ENCODE measurements at places on chromosomes 2 and 18.
A peak's percentile ranks its signal among the peaks of the same experiment; 100 is the strongest.

GRCh38 chr2:210713122-210713521 is 156.7 kb downstream of the CPS1 start:
- ATAC-seq: no peak

- ATAC-seq: no peak
Measured at GRCh38 chr2:192983173-192983572, 788.4 kb upstream of the TMEFF2 start.

GRCh38 chr2:143482771-143483170 is 353.6 kb downstream of the ARHGAP15 start:
- ATAC-seq: no peak

DNA sequence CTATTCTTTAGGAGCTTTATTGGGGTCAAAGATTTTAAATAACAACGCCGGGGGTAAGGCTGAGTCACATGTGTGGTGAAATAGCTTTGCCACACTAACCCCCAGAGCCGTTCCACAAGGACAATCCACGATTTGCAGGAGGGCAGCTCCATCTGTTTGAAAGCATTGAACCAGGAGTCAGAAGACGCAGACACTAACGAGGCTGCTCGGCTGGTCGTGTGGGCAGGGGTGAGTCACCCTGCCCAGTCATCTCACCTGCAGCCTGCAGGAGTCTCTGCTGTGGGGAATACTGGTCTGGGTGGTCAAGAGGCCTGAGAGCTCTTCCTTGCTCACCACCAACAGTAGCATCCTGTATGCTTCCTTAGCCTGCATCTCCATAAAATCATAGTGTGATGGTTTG is 149.2 kb upstream of the NCK2 start:
- ATAC-seq: no peak

- ATAC-seq: no peak
Measured at GRCh38 chr2:26621469-26622199, 19.5 kb downstream of the CIB4 start.

DNA sequence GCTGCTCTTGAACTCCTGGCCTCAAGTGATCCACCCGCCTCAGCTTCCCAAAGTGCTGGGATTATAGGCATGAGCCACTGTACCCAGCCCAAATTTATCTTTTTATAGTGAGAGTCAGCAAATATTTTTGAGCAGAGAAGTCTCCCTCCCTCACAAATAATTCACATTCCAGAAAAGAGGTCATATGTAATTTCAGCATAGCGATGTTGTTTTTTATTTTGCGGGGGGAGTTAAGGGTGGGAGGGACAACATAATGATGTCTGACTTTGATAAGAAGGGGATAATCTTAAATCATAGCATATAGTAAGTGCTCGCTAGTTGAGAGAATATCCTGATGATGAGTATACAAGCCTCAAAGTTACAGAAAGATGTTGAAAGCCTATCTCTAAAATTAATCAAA is 1090.2 kb upstream of the ACVR2A start:
- ATAC-seq: no peak

DNA sequence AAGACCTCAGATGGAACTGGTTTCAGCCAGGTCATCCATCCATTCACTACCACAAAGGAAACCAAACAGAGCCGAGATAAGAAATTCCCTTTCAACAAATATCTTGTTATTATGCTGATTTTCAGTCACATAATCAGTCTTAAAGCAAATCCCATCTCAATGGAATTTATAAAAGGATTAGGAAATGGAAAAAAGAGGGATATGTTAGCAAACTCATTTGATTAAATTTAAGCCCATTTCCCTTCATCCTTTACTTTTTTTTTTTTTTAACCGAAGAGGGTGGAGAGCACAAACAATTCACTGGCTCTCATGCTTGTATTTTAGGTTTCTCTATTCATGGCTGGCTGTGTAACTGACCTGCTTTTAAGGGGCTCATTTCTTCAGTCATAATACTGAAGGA is 109.0 kb upstream of the GATA6 start:
- ATAC-seq: no peak

GRCh38 chr2:166917415-166917814 is 29.1 kb downstream of the XIRP2 start:
- no peak for ATAC-seq

GRCh38 chr2:98172951-98173350 is 86.0 kb downstream of the VWA3B start:
- ATAC-seq: no peak

GRCh38 chr18:32303400-32303799 is 113.6 kb downstream of the MEP1B start:
- no peak for ATAC-seq

GRCh38 chr2:69097148-69097610 is 84.2 kb downstream of the ANTXR1 start:
- ATAC-seq: no peak

DNA sequence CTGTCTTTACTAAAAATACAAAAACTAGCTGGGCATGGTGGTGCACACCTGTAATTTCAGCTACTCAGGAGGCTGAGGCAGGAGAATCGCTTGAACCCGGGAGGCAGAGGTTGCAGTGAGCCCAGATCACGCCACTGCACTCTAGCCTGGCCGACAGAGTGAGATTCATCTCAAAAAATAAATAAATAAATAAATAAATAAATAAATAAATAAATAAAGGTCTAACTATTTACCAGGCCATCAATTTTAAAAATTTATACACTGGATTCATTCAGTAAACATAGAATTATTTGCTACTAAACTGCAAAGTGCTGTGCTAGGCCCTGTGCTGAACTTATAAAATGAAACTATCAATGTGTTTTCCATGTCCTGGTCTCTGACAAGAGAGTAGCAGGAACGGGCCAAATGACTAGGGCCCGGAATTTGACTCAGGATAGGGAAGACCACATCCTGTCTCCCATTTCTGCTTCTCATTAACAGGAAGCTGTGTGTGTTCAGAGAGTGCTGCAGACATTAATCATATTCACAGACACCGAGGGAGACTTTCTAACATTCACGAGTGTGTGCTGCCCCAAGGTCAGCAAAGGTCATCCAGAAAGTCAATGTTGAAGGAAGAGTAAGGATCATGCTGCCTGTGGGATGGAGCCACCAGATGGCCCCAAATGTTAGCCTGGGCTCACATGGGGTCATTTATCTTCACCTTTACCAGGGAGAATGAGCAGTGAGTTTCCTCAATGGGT is 95.8 kb downstream of the SPP2 start:
- ATAC-seq: no peak

DNA sequence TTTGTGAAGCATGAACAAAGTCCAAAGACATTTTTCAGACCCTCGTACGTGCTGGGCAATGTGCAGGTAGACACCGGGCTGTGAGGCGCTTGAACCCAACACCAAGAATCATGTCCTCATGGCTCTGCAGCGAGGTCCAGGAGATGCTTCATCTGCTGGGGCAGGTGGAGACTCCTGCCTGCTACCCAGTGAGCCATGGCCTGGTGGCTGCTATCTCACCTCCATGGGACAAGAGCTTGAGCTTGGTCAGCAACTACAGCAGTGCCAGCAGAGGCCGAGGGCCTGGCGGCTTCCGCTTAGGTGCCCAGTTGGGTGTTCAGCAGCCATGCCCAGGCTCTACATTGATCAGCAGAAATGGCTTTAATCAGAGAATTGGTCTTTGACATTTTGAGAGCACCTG is 281.0 kb upstream of the HS6ST1 start:
- no peak for ATAC-seq

GRCh38 chr2:54657664-54658083 is 65.8 kb upstream of the EML6 start:
- ATAC-seq: peak; percentile 64

DNA sequence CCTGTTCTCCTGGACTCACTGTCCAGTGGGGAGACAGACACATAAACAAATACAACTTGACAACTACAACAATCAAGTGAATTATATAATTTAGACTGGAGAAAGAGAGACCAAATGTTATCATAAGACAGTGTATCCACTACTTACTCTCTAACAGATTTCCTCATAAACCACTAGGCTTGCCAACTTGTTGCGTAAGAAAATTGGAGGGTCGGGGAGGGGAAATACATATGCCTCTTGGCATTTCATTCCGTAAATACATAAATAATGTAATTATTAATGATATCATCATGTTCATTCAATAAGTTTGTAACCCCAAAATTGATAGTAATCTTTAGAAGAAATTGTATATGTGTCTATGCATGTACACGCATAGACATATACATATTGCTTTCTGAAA is 14.9 kb downstream of the RAB6D start:
- ATAC-seq: no peak

- no peak for ATAC-seq
Measured at GRCh38 chr2:41990688-41991087, 57.1 kb upstream of the PKDCC start.

GRCh38 chr2:30272761-30273573 is 41.6 kb downstream of the LBH start:
- peak; percentile 31 for ATAC-seq

DNA sequence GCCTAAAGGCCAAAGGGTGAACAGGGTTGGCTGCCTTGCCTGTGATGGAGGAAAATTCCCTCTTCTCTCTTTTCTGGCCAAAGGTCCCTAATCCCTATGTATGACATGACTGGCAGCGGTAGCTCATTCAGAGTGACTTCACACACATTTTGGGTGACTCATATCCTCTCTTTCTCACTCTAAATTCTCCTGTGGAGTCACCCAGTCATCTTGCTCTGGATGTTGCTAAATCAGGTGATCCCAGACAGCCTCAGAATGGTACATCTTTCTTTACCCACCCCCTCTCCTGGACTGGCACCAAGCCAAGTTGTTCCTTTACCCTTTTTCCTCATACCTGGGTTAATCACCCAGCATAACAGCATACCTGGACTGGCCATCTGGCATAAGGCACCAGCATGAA is 77.2 kb downstream of the NEURL3 start:
- no peak for ATAC-seq

GRCh38 chr18:78781601-78781960 is 198.0 kb upstream of the SALL3 start:
- ATAC-seq: no peak

- no peak for ATAC-seq
Measured at GRCh38 chr2:33042265-33042664, 95.5 kb downstream of the LTBP1 start.

GRCh38 chr18:79384151-79384807 is 11.5 kb upstream of the NFATC1 start:
- ATAC-seq: no peak

DNA sequence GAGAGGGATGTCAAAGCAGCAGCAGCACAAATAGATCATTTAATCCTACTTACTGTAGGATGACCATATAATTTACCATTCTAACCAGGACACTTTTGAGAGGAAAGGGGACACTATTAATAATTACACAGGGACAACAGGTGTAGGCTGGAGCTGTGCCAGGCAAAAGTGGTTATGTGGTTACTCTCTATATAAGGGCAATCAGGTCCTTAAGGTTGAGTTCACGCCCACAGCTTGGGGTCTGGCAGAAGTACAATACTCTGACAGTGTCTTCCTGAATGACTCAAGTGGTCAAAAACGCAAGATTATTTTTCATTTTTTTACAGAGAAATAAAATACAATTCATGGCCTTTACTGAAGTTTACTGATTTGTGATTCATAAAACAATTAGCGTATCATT is 2.8 kb downstream of the PREPL start:
- ATAC-seq: no peak

DNA sequence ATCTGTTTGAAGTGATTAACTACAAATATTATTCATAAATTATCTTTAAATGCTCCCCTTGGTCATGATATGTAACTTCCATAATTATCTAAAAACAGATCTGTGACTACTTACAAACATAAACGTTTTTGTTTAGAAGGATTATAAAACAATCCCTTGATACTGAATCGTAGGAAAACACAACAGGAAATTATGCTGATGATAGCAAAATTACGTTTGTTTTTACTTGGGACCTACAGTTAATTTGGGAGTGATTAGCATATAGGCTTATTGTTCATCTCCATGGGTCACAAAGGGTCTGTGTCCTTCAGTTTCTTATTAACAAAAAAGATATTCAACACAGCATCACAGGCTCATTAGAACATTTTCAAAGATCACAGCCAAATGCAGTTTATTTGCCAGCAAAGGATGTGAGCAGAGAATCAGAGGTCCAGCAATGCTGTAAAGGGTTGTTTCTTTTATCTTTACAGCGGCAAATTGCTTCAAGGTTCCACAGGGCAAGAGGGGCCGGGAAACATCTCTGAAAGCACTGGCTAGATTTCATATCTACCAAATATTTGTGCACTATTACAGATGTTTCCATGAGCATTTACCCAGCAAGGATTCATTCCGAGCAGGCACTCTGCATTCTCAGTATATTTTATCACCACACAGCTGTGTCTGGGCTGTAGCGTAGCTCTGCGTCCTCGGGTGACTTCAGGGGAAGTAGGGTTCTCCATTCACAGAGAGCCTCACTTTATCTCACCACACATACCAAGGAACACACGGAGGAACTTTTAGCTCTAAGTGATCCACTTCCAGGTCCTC is 4.1 kb downstream of the CCDC195 start:
- ATAC-seq: no peak

DNA sequence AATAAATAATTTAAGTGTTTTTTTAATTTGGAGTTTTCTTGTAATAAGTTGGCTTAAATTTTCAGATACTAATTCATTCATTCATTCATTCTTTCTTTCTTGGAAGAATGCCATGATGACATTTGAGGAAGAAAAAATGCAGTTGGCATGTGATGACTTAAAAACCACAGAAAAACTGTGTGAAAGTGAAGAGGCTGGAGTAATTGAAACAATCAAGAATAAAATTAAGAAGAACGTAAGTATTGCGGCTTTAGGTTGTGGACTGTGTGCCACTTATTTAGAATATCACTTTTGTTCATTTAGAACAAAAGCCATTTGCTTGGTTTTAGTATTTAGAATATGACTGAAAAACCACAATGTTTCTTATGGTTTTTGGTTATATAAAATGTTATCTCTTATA is 51.4 kb downstream of the TTC39C start:
- ATAC-seq: no peak

GRCh38 chr2:213104092-213104902 is 47.1 kb downstream of the IKZF2 start:
- no peak for ATAC-seq

DNA sequence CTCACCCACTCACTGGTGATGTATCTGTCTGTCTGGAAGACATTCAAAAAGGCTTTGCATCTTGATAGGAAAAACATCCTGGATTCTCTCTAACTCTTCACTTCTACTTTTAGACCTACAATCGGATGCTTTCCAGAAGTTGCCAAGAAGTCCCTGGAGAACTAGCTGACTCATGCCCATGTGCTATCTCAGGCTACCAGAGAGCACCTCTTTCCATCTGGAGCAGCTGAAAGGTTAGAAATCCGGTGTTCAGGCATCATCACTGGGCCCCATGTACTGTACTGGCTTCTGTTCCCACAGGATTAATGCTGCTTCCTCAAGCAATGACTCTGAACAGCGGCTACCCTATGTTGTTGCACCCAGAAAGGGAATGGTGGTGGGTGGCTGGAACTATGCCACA is 259.0 kb downstream of the NBAS start:
- ATAC-seq: no peak

GRCh38 chr2:9667826-9668225 is 37.0 kb upstream of the YWHAQ start:
- ATAC-seq: no peak

DNA sequence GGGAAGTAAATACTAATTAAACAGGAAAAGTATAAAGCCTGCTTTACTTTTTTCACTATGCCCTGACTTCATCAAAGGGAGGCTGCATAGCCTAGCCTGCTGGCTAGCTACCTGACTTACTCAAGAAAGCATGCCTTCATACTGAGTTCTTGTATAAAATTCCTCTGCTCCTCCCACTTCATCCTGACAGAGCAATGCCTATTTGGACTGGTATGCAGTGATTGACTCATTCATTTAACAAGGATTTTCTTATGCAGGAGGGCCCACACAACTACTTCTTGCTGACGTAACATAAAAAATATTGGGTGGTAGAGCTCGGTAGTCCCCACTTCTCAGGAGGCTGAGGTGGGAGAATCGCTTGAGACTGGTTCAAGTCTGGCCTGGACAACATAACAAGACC is 70.5 kb downstream of the PRPF40A start:
- no peak for ATAC-seq

GRCh38 chr2:129796801-129797488 is 182.5 kb upstream of the RAB6C start:
- ATAC-seq: no peak
